ENCODE measurements at places on chromosomes 16 and 17.

DNA sequence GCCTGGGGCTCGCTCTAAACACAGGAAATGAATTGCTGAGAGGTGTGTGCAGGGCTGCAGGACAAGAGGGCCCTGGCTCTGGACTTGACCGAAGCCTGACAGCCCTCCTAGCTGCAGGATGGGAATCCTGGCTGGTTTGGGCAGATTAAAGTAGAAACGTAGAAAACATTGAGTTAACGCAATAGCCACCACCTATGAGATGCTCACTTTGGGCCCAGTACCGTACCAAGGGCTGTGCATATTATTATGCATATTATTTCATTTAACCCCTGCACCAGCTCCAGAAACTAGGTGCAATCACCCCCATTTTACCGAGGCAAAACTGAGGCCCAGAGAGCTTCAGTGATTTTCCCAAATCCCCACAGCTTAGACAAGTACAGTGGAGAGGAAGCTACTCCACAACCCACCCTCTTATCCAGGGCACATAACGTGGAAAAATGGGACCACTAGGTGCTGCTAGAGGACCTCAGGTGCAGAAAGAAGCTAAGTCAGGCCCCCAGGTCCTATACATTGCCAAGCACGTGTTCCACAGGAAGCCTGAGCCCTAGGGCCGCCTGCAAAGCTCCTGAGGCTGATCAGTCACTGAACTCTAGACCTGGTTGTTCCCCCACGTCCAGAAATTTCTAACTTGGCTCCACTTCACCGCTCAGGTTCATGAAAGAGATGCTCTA, 79.2 kb downstream of the MYH11 start:
- peak; percentile 52 for DNase-seq

DNA sequence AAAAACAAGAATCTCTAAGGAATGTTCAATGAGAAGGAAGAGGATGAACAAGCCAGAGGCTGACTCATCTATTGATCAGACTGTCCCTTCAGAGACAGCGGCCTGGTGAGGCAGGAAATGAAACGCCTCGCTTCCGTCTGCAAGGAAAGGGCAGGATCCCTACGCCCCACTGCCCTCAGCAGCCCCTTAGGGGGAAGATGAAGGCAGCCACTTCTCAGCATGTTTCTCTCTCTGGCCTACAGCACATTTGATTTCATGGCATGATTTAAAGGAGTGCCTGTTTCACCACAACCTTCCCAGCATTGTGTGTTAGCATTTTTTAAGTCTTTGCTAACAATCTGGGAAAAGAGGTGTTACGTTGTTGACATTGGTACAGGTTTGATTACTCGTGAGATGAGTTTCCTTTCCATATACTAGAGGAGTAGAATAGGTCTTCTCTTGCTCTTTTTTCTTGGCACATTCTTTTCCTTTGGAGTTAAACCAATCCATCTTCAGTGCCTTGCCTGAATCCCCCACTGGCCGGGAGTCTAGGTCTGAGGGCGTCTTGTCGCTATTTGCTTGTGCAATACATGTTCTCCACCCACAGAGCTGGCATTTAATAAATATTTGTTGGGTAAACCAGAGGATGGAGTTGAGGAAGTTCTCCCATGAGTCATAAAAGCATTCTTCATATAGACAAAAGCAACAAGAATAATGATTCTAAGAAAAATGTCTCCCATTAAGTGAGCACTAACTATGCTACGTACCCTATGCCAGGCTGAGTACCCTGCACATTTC, 47.4 kb downstream of the RBFOX3 start:
- DNase-seq, result peak; percentile 11

- no peak for DNase-seq
Measured at GRCh38 chr16:72301523-72302236, 129.7 kb upstream of the PMFBP1 start.

GRCh38 chr17:71376933-71377332, 743.9 kb upstream of the SOX9 start:
- no peak for DNase-seq

DNA sequence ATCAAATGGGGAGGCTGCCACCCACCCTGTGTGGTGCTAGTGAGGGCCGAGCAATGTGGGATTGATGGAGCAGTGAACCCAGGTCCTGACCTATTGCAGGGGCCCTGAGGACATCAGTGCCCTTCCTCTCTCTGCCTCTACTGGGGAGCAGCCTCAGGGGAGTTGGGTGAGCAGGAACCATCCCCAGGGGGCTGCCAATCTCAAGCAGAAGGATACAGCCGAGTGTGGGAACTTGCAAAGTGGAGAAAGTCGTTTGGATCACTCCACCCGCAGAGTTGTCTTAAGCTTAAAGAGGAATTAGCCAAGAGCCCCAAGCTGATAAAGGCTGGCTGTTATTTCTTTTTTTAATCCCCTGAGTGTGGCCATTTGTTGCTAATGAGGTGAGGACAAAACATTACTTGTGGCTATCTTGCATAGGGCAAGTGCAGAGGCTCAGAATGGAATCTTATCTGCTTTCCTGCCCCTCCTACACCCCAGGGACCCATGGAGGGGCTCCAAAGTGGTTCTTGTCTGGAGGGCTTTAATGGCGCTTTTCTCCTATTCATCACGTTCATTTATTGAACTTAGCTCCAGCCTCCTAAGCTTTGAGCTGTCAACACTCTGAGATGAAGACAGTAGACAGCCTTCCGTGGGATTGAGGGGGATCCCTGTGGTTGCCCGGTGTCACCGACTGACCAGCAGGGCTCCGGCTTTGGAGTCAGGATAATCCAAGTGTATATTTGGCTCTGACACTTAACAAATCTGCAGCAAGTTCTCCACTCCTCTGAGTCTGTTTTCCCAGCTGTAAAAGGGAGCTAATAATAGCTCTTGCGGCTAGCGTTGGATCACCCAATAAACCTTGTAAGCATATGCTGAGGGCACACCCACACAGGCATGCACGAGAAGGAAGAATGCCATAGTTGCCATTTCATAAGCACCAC, 45.1 kb downstream of the MYH11 start:
- DNase-seq, result peak; percentile 89

DNA sequence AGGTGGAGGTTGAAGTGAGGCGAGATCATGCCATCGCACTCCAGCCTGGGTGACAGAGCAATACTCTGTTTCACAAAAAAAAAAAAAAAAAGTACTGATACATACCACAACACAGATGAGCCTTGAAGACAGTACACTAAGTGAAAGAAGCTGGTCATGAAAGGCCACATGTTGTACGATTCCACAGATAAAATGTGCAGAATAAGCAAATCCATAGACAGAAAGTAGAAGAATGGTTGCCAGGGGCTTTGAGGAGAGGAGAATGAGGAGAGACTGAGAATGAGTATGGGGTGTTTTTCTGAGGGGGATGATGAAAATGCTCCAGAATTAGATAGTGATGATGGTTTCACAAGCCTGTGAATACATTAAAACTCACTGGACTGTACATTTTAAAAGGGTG, 155.6 kb upstream of the PSMD7 start:
- DNase-seq, result no peak
